ENCODE measurements at places on chromosomes 7 and 10. TPM values are rescaled to one million over a fixed set of nuclear protein-coding genes. Genes with fewer than 3 reads are reported as not detected.

UPF2 gene
- total RNA-seq: 13.9 TPM

RBP4 gene
- total RNA-seq: 0.48 TPM

SEMA4G gene
- total RNA-seq: 2.9 TPM

MEOX2 gene
- total RNA-seq: not detected

NEUROG3 gene
- total RNA-seq: not detected

STRIP2 gene
- 15.2 TPM for total RNA-seq

DNA sequence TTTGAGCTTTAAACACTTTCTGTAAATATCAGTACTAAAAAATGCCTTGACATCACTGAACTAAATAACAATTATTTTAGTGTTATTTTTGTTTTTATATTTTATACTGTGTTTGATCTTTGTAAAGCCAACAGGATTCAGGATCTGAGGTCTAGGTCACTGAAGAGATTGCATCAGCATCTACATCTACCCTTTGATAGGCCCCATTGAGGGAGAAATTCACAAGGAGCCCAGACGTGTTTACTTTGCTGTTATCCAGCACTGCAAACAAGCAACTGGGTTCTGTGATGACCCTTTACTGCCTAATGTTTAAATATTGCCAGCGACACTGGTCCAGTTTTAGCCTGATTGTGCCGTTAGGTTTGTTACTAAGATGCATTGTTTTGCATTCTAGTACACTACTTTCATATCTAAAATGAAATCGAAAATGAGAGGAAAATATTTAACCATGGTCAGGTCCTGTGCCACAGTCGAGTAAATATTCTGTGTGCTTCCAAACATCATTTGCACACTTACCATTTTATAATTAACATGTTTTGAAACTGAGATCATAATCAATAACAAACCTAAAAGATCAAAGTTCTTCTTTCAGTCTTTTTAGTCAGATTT lies 48.7 kb downstream of the SP8 start:
- no peak for DNase-seq

- DNase-seq: peak; percentile 10
These were observed 73.0 kb upstream of the CABCOCO1 start for GRCh38 chr10:61589547-61590243.

- no peak for DNase-seq
These were observed 14.6 kb upstream of the MSMB start for GRCh38 chr10:46060706-46061105.

GRCh38 chr10:71090330-71090729 lies 122.0 kb upstream of the UNC5B start:
- DNase-seq: no peak

- no peak for DNase-seq
These were observed 20.3 kb upstream of the MYH16 start for GRCh38 chr7:99252166-99252895.

DNA sequence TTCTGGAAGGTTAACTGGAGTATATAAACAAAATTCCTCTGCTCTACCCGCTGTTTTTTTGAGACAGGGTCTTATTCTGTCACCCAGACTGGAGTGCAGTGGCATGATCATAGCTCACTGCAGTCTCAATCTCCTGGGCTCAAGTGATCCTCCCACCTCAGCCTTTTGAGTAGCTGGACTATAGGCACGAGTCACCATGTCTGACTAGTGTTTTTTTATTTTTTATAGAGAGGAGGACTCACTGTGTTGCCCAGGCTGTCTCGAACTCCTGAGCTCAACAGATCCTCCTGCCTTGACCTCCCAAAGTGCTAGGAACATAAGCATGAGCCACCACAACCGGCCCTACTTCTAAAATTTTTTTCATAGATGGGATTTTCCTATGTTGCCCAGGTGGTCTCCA lies 2.2 kb downstream of the RAB18 start:
- peak; percentile 25 for DNase-seq

GRCh38 chr7:98671733-98672331 lies 54.7 kb downstream of the NPTX2 start:
- no peak for DNase-seq

- no peak for DNase-seq
These were observed 565.7 kb downstream of the TCERG1L start for GRCh38 chr10:130745821-130746220.

- DNase-seq: peak; percentile 74
These were observed 82.1 kb downstream of the SLC37A3 start for GRCh38 chr7:140316165-140316661.

- no peak for DNase-seq
These were observed 22.2 kb downstream of the TMEM120A start for GRCh38 chr7:75971961-75972763.

- no peak for DNase-seq
These were observed 405.2 kb upstream of the TEX47 start for GRCh38 chr7:89200758-89201157.

DNA sequence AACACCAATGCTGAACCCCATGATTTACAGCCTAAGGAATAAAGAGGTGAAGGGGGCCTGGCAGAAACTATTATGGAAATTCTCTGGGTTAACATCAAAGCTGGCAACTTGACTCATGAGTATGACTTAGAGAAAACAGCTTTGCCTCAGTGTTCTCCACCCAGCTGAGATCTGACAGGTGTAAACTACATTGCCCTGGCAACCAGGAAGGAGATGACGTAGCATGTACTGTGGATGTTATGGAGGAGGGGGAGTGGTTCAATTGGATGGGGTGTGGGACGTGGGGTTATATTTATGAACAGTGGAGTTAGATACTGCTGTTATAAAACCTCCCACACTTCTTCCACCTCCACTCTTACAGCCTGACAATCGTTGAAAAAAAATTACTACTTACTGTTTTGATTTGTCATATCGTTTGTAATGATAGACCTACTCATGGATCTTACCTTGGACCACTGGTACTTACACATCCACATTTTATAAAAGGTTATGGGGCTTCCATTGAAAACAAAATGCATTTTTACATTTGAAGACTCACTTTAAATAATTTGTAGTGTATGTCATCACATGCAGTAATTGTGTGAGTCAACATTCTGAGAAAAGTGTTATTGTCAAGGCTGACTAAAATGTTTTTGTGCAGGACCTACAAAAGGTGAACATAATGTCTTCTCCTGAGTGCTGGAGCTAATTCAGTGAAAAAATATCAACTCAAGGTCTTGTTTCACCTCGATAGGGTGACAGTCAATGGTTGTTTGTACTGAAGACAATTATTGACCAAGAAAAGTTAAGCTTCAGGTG lies 6.4 kb downstream of the OR2F1 start:
- DNase-seq: no peak

DNA sequence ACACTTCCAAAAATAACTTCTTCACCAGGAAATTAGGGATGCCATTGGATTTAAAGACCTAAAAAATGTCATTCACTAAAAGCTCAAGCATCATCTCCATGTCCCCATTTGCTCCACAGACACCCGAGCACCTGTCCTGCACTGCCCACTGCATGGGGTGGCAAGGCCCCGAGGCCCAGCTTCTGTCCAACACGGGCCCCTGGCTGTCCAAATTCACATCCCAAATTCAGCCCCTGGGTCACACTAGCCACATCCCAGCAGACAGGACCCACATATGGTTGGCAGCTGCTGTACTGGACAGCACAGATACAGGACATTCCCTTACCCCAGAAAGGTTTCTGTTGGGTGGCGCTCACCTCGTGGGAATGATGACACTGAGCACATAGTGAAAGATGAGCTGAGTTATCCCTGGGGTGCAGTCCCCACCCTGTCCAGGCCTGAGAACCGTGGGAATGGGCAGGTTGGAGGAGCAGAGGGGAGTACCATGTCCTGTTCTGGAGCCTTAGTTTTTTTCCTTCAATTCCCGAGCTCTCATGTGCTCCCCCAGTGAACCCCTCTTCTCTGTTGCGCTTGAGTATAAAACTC lies 55.3 kb downstream of the CSGALNACT2 start:
- no peak for DNase-seq

- no peak for DNase-seq
These were observed 94.5 kb downstream of the RELN start for GRCh38 chr7:103894656-103895596.

- no peak for DNase-seq
These were observed 99.3 kb downstream of the ARHGAP22 start for GRCh38 chr10:48505394-48506112.

- DNase-seq: no peak
These were observed at the start of gene CRHR2 for GRCh38 chr7:30682212-30683083. CRHR2 (minus strand) TSS chr7:30682456; CDS start chr7:30682280, 176 bp downstream.

Data from HT1080 (cell line).